ENCODE measurements at places on chromosomes 2 and 18. TPM values are rescaled to one million over a fixed set of nuclear protein-coding genes. Genes with fewer than 3 reads are reported as not detected.

The COX5B gene
- total RNA-seq, result 305 TPM

The ALLC gene
- not detected for total RNA-seq

The ABCG8 gene
- not detected for total RNA-seq

The ADAM23 gene
- total RNA-seq, result 12.6 TPM

The ANKRD23 gene
- total RNA-seq, result 3.1 TPM

The REEP1 gene
- 0.68 TPM for total RNA-seq

The UGT1A8 gene
- total RNA-seq, result not detected

The KCNG2 gene
- total RNA-seq, result not detected

The FABP1 gene
- not detected for total RNA-seq

The MC2R gene
- total RNA-seq, result not detected

The RNF103 gene
- total RNA-seq, result 54.0 TPM

The UGT1A10 gene
- total RNA-seq, result 0.18 TPM

The ZNF892 gene
- 0.70 TPM for total RNA-seq

The SATB2 gene
- 3.4 TPM for total RNA-seq

The STAT4 gene
- total RNA-seq, result 4.3 TPM

The PRSS56 gene
- total RNA-seq, result 0.20 TPM

The PTPN18 gene
- 30.8 TPM for total RNA-seq

The SCYGR4 gene
- total RNA-seq, result not detected

The LDLRAD4 gene
- total RNA-seq, result 1.5 TPM

The TRAPPC12 gene
- 74.2 TPM for total RNA-seq

The GPR39 gene
- 9.6 TPM for total RNA-seq

The SPDYA gene
- 0.14 TPM for total RNA-seq

The IL1F10 gene
- total RNA-seq, result not detected

The SGPP2 gene
- 0.46 TPM for total RNA-seq

The AQP12B gene
- total RNA-seq, result not detected

The ORC2 gene
- 12.7 TPM for total RNA-seq

The RSAD2 gene
- 0.27 TPM for total RNA-seq

The GALR1 gene
- total RNA-seq, result not detected

The FAM124B gene
- total RNA-seq, result not detected

The EPB41L5 gene
- 5.6 TPM for total RNA-seq

The CYTIP gene
- total RNA-seq, result not detected

The PKDCC gene
- total RNA-seq, result 21.8 TPM

The SLC20A1 gene
- total RNA-seq, result 149 TPM

The CCDC121 gene
- total RNA-seq, result 4.6 TPM

The CENPO gene
- 43.1 TPM for total RNA-seq

The DNAH7 gene
- 0.59 TPM for total RNA-seq

The IL1RN gene
- 0.94 TPM for total RNA-seq

The CHRND gene
- total RNA-seq, result not detected

The GPR35 gene
- 1.1 TPM for total RNA-seq

The COL4A4 gene
- total RNA-seq, result 3.1 TPM

The PMAIP1 gene
- total RNA-seq, result 12.9 TPM

The MRPL19 gene
- total RNA-seq, result 66.0 TPM

The RGPD4 gene
- 0.11 TPM for total RNA-seq

The CPO gene
- not detected for total RNA-seq

The ALPP gene
- 2.7 TPM for total RNA-seq

The ASXL3 gene
- not detected for total RNA-seq

The CROCC2 gene
- not detected for total RNA-seq

All from A549 treated with ZK216348 at 1 μM for 4 hours (cell line).